ENCODE measurements at places on chromosomes 7 and 10. TPM values are rescaled to one million over a fixed set of nuclear protein-coding genes. Genes with fewer than 3 reads are reported as not detected.
A peak's percentile ranks its signal among the peaks of the same experiment; 100 is the strongest.

GRCh38 chr7:29500719-29501118, 62.9 kb upstream of the PRR15 start:
- DNase-seq: no peak
- no peaks in the 10 kb centered on the region for H3K36me3 ChIP-seq

DNA sequence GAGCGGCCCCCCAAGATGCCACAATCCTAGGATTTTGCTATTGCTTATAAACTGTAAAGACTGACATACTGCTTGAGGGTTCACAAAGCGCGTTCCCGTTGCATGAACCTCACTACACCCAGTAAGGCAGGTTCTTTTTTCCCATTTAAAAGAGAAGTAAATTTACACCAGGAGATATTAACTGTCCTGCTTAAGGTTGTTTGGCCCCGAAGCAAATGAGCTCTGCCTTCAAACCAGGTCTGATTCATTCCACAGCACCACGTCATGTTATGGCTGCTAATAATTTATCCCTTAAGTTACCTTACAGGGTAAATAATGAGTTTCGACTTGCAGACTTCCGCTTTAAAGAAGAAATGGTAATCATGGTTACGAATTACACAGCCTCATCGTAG, 559 bp upstream of the FKBP14 start:
- H3K4me3 ChIP-seq: peak overlapping the region; percentile 94
- peak overlapping the region; percentile 94 for H3K27ac ChIP-seq
- no peaks in the 10 kb centered on the region for H3K27me3 ChIP-seq
- H3K4me1 ChIP-seq: peaks cover 30% of the 10 kb centered on the region
- no peaks in the 10 kb centered on the region for H3K36me3 ChIP-seq
- DNase-seq: no peak

- no peak for DNase-seq
- H3K27me3 ChIP-seq: no peaks in the 10 kb centered on the region
- H3K27ac ChIP-seq: no peak overlapping the region
- H3K4me3 ChIP-seq: no peak overlapping the region
- no peaks in the 10 kb centered on the region for H3K36me3 ChIP-seq
Observed at GRCh38 chr7:30727061-30727945, 24.6 kb upstream of the INMT start.

GRCh38 chr10:514137-514671, 175.3 kb downstream of the DIP2C start:
- H3K36me3 ChIP-seq: no peaks in the 10 kb centered on the region
- H3K27me3 ChIP-seq: no peaks in the 10 kb centered on the region

DNA sequence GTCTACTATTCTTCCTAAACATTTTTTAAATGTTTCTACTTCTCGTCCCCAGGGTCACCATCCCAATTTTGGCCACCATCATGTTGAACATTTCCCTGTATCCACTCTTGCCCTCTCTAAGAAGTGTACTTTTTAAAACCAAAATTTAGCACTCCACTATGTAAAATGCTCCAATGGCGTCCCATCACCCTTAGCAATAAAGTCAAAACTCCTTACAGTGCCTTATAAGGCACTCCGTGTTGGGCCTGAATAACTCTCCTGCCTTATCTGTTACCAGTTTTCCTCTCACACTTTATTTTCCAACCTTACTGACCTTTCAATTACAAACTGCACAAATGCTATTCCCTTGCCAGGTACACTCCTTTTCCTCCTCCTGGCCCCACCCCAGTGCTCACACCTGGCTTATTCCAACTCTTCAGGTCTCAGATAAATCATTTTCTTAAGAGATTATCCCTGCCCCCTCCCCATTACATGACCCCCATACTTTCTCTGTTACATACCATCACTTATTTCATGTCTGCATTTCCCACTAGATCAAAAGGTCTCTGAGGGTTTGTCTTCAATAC, 1.3 kb downstream of the TMEM168 start:
- H3K4me3 ChIP-seq: peak overlapping the region; percentile 99
- no peaks in the 10 kb centered on the region for H3K27me3 ChIP-seq
- H3K4me1 ChIP-seq: peaks cover 11% of the 10 kb centered on the region
- no peak overlapping the region for H3K27ac ChIP-seq
- no peak for DNase-seq
- no peaks in the 10 kb centered on the region for H3K36me3 ChIP-seq

DNA sequence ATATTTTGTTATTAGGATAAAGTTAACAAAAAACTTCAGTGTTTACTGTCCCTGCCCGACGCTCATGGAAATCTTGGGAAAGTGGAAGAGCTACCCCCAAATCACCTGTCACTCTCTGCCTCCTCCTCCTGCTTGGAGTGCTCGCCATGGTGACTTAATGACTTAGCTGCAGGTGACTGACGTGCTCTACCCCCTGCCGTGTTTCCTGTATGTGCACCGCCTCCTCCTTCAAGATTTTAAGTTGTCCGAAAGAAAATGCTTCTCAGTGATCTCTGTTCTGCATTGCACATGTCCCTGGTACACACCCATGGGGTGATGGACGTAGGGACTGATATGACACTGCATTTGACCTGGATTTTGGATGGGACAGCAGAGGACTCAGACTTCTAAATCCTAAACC, 338.8 kb upstream of the SHH start:
- H3K36me3 ChIP-seq: no peaks in the 10 kb centered on the region
- H3K4me1 ChIP-seq: no peaks in the 10 kb centered on the region
- no peaks in the 10 kb centered on the region for H3K27me3 ChIP-seq
- no peak for DNase-seq

DNA sequence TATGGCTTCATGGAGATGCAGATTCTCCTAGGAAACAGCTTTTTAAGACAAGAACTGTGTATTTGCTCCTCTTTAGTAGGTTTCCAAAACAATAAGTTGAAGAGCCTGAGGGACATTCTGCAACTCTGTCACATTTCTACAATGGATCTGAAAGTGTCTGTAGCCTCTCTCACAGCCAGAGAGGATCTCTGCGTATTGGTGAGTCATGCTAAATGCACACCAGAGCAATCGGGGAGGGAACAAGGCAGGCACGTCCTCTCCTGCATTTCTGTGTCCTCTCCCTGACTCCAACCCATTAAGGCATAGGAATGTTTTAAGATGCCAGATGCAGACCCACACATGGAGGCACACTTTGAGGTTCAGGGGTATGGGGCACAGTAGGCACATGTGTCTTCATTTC, 1126.4 kb upstream of the GHITM start:
- H3K36me3 ChIP-seq: no peaks in the 10 kb centered on the region
- no peak overlapping the region for H3K4me3 ChIP-seq
- no peaks in the 10 kb centered on the region for H3K4me1 ChIP-seq
- DNase-seq: no peak
- H3K27ac ChIP-seq: no peak overlapping the region
- H3K27me3 ChIP-seq: no peaks in the 10 kb centered on the region

The ZNF786 gene
- total RNA-seq: 3.6 TPM
